ENCODE measurements at places on chromosomes 4 and X.

GRCh38 chr4:55358246-55358645 lies 12.2 kb downstream of the SRD5A3 start:
- DNase-seq = no peak

DNA sequence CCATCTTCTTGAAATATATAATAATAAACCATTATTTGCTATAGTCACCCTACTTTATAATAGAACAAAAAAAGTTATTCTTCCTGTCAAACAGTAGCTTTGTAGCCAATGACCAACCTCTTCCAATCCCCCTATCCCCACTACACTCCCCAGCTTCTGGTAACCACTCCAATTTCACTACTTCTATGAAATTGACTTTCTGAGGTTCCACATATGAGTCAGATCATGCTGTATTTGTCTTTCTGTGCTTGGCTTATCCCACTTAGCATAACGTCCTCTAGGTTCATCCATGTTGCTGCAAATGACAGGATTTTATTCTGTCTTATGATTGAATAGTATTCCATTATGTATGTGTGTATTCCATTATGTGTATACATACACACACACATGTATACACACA lies 809.7 kb upstream of the NDST4 start:
- DNase-seq = no peak

- no peak for DNase-seq
These were observed 170.6 kb downstream of the KDR start for GRCh38 chr4:54954656-54955388.

GRCh38 chr4:103786014-103786413 lies 66.2 kb upstream of the TACR3 start:
- no peak for DNase-seq

DNA sequence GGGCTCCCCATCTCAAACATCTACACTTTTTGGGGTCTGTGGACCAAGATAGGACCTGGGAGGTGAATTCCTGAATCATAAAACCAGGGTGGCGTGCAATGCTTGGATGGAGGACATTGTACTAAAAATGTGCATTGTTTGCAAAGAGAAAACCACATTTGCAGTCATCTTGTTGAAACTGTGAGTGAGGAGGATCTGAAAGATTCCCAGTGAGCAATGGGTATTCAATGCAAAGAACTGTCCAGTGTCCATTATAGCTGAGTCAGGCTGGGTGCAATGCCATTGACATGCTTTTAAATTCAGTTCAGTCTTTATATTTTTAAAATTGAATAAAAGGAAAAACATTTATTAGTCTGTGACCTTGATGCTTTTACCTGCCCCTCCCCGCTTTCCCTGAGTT lies 215.7 kb downstream of the STK32B start:
- DNase-seq = no peak

DNA sequence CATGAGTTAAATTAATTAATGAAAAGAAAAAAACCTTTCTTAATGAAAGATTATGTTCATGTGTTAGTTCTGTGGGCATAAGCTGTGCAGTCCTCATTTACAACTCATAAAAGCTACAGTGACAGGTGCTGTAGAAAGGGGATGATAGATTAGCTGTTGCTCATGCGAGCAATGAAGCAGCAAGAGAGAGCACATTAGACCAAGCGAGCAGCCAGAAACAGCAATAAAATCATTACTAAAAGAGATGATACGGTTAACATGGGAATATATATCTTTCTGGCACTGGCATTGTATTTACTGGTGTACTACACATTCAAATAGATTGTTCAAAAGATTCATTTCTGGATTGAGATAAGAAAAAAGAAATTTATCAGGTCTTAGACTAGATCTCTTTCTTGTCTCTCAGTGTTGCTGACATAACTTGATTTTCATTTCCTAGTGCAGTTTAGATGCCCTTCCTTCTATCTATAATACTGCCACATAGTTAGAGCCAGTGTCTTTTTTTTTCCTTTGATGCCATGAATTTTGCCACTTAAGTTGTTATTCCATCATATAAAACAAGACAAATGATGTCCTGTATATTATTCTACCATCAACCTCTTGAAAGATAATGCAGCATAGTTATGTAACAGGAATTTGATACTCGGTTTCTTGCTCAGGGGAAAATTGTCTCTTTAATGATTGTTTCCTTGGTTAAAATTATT lies 164.6 kb downstream of the BANK1 start:
- DNase-seq = no peak

- no peak for DNase-seq
These were observed 495.6 kb downstream of the BCOR start for GRCh38 chrX:39602195-39602594.

GRCh38 chr4:172721659-172722058 lies 447.0 kb upstream of the GALNT7 start:
- DNase-seq = no peak

DNA sequence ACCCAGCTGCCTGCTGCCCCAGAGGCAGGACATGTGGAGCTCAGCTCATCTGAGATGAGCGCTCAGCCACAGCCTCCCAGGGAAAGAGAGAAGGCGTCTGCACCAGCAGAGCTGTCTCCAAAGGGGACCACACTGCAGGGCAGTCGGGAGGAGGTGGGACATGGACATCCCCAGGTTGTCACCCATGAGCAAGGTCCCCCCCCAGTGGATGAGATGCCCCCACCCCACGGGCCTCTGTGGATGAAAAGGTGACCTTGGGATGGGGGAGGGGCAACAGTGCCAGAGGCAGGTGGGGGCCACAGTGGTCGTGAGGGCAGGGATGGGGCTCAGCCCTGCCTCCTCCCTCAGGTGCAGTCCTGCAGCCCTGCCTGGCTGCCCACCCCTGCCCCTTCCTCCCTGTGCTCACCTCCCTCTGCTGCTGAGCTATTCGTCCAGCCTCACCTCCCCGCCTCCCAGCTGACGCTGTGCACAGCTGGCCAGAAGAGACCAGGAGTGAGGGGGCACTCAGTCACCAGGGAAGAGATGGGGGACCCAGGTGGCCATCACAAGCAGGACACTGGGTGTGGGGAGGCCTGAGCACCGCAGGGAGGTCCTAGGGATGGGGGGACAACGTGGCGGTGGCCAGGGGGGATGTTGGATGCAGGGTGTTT lies 9.3 kb downstream of the NKX1-1 start:
- DNase-seq = no peak

GRCh38 chrX:20499763-20500162 lies 233.1 kb upstream of the RPS6KA3 start:
- no peak for DNase-seq

DNA sequence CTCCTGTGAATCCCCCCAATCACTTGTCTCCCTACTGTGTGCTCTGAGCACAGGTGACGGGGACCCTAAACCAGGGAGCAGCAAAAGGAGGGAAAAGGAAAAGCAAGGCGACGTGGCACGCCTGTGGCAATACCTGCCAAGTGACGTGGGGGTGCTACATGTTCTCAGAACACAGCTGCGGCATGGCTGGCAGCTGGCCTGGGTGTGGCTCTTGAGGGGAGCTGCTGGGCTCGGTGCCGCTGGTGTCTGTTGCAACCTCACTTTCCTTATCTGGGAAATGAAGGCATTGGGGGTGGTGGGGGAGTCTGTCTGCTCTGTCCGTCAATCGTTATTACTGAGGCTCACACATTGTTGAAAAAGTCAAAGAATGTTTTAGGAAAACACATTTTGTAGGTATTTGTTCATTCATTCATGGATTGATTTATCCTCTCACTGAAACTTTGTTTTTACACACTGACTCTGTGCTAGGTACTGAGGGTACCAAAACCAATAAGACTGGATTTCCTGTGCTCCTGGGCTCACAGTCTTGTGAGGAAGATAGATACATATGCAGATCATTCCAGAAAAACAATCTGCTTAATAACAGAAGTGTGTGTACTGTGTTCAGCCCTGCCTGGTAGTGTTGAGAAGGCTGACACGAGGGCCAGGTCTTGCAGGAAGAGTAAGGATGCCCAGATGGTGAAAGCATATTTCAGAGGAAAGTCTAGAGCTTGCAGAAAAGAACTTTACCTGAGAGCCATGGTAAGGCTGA lies 217.6 kb downstream of the PTTG2 start:
- DNase-seq = no peak

- DNase-seq = no peak
These were observed 2.5 kb downstream of the MYL5 start for GRCh38 chr4:676871-677235.

- no peak for DNase-seq
These were observed 85.2 kb downstream of the ACOX3 start for GRCh38 chr4:8355306-8355705.

- no peak for DNase-seq
These were observed 40.2 kb upstream of the EPGN start for GRCh38 chr4:74267998-74268606.

DNA sequence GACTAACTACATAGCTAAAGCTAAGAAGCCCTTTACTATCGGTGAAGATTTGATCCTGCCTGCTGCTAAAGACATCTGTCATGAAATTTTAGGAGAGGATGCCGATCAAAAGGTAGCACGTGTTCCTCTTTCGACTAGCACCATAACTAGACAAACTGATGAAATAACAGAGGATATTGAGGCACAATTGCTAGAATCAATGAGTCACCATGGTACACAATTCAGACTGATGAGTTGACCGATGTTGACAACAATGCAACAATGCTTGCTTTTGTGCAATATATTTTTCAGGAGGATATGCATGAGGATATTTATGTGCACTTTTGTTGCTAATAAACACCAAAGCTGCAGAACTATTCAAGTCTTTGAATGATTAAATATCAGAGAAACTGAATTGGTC lies 24.3 kb downstream of the TBCK start:
- DNase-seq = no peak

DNA sequence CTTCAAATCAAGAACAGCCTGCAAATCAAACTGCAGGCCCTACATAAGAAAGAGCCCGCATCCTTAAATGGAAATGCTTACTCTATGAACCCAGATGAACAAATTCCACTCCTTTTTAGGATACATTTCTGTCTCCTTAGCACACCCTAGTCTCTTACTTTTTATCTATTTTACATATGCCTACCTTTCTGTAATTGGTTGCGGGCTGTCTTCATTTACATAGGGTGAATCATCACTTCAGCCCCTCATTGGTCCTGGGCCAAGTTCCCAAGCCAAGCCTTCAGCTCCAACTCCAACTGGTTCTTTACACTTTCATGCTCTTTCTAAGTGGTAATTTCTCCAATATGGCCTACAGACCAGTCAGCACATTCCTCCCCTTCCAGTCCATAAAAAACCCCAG lies 219.3 kb downstream of the TRAM1L1 start:
- no peak for DNase-seq

GRCh38 chrX:121903961-121904360 lies 856.6 kb downstream of the GLUD2 start:
- no peak for DNase-seq

GRCh38 chr4:122827258-122827878 lies 737 bp downstream of the FGF2 start:
- no peak for DNase-seq

DNA sequence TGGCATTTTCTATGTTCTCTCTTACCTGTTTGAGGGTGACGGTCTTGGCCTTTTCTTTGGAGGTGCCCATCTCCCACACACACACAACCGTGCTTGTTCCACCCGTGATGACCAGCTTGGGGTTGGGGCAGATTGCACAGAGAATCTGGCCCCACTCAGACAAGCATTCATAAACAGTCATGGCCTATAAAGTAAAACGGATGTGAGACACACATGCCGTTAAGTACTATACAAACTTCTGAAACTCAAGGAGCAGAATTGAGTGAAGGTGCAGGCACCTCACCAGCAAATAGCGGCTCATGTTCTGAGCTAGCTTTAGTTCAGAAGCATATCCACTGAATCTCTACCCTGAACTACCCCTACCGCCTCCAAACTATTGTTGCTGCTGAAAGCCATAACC lies 107.6 kb downstream of the CDS1 start:
- no peak for DNase-seq

GRCh38 chr4:106753426-106753825 lies 282.7 kb downstream of the DKK2 start:
- no peak for DNase-seq

DNA sequence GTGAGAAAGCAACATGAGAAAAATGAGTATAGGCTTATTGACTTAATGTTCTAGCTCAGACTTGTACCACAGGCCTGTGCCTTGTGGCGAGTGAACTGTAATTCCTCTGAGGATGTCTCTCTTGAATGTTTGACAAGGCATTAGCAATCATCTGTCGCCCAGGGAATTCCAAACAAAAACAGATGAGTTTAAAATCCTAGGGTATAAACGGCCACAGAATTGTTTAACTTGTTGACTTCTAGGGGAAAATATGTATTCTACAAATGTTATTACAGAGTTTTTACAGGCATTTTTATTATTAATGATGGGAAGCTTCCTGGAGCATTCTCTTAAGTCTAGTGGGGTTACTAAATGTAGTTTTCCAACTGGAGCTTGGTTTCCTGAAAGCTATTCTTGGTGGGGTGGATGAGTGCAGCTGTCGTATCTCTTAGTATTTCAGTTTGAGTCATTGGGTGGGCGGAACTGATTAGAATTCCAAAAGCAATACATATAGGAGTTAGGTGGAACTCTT lies 40.6 kb downstream of the ARHGAP10 start:
- no peak for DNase-seq

DNA sequence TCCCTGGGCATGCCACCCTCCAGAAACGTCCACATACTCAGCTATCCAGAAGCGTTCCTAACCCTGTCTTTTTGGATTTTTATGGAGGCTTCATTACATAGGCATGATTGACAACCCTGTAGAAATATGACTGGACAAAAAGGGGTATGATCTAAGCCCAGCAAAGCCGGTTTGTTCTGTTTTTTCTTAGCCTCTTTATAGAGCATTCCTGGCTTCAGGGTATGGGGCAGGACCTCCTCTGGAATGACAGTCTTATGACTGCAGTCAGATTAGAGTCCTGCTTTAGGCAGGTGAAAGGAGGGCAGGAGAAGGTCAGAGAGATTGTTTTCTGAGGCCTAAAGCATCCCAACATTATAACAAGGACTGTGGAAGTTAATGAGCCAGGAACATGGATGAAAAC lies 137.4 kb downstream of the DCLK2 start:
- no peak for DNase-seq

- no peak for DNase-seq
These were observed 35.1 kb upstream of the TBL1X start for GRCh38 chrX:9429767-9430166.

GRCh38 chr4:150176547-150176946 lies 98.3 kb downstream of the DCLK2 start:
- no peak for DNase-seq

- DNase-seq = no peak
These were observed 91.2 kb downstream of the FAM53A start for GRCh38 chr4:1592709-1593417.

- DNase-seq = no peak
These were observed 12.9 kb downstream of the TMEM184C start for GRCh38 chr4:147629783-147630730.

GRCh38 chrX:154605566-154605965 lies 13.5 kb downstream of the CTAG1B start:
- no peak for DNase-seq

All from stimulated activated CD4-positive, alpha-beta T cell treated with anti-CD3 and anti-CD28 coated beads, Interleukin-1b, Interleukin-23, amount 100 ng/mL, for 1 hour (primary cell).